Stimulated activated CD4-positive, alpha-beta T cell treated with anti-CD3 and anti-CD28 coated beads, Interleukin-2, amount 100 ng/mL, for 4 hours (primary cell): ENCODE measurements at places on chromosomes 4 and X.

DNA sequence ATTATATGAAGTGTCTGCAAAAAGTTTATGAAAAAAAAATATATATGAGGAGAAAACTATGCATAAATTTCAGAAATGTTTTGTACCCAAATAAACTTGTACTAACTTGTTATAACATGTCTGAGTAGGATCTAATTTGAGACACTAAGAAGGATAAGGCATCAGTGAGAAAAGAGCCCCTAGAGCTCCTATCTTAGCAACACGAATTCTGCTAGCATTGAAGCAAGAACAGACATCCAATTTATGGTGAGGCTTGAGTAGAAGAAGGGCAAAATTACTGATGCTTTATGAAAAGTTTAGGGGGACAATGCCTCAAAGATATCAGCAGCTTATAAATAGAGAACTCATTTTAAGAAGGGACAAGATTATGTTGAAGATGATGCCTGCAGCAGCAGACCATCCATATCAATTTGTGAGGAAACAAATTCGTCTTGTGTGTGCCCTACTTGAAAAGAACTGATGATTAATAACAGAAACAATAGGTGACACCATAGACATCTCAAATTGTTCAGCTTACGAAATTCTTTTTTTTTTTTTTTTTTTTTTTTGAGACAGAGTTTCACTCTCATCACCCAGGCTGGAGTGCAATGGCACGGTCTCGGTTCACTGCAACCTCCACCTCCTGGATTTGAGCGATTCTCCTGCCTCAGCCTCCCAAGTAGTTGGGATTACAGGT, 35.7 kb upstream of the ADAM29 start:
- DNase-seq, result no peak

DNA sequence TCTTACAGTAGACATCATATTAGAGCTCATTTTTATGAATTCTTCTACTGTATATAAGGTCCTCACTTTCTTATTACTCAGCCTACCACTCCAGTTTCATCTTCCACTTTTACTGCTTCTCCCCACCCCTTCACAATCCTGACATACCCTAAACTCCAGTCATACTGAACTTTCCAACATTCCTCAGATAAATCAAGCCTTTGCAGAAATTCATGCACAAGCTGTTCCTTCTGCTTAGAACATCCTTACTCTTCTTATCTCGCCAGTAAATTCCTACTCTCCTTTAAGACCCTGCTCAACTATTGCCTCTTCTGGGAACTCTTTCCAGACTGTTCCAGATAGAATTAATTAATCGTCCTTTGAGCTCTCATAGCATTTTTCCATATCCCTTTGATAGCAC, 24.8 kb downstream of the RTL9 start:
- no peak for DNase-seq

GRCh38 chrX:23483396-23483795, 148.7 kb downstream of the PTCHD1 start:
- no peak for DNase-seq

DNA sequence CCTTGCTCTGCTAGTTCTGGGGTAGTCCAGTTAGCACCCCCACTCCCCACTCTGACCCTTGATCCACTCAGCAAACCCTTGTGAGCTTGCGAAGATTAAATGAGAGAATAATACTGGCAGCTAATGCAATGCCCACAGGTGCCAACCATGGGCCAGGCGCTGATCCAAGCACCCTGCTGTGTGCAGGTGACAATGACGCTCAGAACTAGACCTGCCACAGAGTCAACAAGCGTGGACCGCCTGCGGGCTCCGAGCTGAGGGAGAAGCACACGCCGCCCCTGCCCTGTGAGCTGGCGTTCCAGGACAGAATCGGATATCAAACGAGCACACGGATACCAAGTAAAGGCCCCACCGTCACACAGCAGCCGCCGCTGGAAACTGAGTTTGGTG, 129.2 kb downstream of the FAM53A start:
- no peak for DNase-seq

GRCh38 chr4:54840430-54840829, 182.7 kb downstream of the KIT start:
- no peak for DNase-seq

DNA sequence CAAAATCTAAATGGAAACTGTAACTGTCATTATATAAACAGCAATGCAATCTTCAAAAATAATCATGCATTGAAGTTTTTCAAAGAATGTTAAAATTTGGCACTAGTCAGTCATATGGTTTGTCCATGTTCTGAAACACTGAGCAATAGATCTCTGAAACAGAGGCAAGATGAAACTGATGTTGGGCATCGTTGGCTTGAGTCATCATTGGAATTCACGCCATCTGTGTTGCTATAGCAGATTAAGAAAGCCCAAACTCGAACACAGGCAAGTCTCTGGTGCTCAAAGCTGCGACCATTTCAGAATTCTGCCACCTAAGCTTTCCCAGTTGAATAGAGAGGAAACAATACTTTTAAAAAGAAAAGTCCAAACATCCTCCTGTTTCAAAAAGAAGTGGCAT, 114.1 kb upstream of the PPARGC1A start:
- DNase-seq, result no peak

GRCh38 chrX:73834219-73834618, 271.2 kb downstream of the CHIC1 start:
- no peak for DNase-seq

GRCh38 chr4:100168521-100168920, 21.7 kb downstream of the DDIT4L start:
- no peak for DNase-seq

DNA sequence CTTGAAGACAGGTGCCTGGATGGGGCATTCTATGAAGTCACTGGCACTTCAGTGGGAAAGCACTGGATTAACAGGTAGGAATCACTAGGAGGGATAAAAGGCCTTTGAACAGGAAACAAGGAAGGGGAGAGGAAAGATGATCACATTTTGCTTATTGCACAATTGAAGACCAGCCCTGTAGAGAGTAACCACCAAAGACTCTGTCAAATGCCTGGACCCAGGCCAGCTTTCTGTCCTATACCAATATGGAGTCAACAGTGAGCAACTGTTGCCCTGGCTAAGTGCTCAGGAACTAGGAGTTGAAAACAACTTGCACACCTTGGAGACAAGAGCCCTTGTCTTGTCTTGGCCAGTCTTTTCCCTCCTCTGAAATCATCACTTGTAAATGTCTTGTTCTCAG, 14.1 kb upstream of the RTL3 start:
- no peak for DNase-seq

DNA sequence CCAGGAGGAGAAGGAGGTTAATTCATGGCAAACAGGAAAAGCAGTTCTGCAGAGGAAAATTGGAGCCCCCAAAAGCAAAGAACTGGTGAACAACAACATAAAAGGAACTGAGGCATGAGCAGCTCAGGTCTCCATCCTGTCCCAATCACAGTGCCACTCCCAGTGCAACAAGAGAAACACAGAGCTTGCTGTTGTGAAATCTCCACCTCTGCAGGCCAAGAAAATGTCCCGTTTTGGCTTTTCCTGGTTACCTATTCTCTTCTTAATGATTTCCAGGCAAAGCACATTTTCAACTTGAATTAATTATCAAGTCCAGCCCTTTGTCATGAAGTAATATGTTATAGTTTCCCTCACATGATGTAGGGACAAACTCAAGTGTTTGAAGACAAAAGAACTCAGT, 778 bp downstream of the C1QTNF7 start:
- no peak for DNase-seq

DNA sequence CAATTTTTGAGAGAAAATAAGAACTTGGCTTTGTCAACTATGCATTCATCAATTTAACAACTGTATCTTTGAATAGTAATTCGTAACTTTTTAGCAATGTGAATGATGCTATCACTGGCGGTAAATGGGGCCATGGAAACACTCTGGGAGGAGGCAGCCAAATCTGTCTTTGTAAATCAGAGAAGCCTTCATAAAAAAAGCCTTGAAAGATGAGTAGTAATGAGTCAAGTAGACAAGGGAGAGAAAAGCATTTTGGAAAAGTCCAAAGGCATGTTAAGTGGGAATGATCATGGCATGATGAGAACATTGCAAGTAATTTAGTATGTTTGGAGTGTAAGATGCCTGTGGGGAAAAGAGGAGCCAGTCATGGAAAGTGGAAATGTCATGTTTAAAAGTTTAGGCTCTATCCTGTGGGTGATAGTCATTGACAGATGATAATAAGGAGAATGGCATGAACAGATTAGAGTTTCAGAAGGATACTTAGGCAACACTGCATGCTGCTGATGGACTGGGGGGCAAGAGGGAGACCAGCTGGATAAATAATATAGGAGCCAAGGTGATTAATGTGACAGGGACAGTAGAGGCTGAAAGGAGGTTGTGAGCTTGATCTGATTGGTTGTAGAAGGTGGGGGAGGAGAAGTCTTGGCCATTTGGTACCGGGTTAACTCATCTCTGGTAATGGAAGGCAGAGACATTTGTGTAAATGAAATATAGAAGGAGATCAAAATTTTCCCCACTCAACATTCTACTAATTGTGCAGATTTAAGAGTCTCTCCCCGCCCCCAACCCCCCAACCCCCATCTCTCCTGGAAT, 16.3 kb downstream of the SPRY1 start:
- DNase-seq, result no peak

DNA sequence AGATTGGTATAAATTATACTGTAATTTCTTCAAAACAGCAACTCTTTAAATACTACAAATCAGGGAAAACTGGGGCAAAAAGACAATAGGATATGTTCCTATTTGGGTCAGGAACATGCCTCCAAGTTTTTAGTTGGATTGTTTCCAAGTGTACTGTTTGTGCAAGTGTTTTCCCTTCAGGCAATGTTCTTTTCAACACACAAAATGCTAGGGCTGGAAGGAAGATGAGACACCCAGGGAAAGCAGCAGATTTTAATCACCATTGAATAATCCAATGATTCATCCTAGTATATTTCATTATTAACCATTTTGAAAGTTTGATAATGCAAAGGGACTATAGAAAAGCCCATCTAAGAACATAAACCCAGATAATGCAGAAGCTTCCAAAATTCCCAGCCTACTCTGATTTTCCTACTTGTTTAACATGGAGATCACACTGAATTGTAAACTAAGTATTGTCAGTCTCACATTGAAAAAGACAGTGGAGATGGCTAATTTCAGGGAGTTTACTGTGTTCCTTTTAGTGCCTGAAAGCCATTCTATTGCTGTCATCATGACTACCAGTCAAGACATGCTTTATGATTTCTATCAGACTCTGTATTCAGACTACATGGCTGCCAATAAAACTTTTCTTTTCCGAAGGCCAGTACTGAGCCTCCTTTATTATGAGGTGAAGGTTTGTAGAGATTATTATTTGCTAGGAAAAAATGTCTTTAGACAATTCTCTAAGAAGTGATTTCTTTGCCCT, 38.6 kb downstream of the COL4A6 start:
- DNase-seq, result no peak

- DNase-seq, result no peak
These were observed 439.5 kb downstream of the GRXCR1 start for GRCh38 chr4:43332052-43332425.

GRCh38 chr4:183996868-183997267, 91.8 kb downstream of the STOX2 start:
- no peak for DNase-seq

DNA sequence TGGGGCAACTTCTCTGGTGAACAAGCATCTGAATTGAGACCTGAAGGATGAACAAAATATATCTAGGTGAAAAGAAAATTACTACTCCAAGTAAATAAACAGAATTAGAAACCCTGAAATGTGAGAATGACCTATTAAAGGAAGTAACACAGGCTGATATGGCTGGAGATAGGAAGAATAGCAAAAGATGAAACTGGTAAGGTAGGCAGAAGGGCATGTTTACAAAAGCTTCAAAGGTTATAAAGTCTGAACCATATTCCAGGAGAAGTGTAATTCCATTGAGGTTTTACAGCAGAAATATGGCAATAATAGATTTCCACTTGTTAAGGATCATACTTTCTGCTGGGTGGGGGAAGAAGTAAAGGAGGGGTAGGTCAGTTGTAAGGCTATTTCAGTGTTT, 452.0 kb downstream of the GBA3 start:
- no peak for DNase-seq

GRCh38 chr4:87545052-87545451, 15.9 kb upstream of the SPARCL1 start:
- DNase-seq, result no peak

GRCh38 chr4:182015014-182015413, 228.2 kb upstream of the TENM3 start:
- no peak for DNase-seq

GRCh38 chr4:40502934-40503333, 126.7 kb downstream of the RBM47 start:
- no peak for DNase-seq
